AML-193 (cell line): ENCODE measurements at places on chromosomes 16 and 17.

DNA sequence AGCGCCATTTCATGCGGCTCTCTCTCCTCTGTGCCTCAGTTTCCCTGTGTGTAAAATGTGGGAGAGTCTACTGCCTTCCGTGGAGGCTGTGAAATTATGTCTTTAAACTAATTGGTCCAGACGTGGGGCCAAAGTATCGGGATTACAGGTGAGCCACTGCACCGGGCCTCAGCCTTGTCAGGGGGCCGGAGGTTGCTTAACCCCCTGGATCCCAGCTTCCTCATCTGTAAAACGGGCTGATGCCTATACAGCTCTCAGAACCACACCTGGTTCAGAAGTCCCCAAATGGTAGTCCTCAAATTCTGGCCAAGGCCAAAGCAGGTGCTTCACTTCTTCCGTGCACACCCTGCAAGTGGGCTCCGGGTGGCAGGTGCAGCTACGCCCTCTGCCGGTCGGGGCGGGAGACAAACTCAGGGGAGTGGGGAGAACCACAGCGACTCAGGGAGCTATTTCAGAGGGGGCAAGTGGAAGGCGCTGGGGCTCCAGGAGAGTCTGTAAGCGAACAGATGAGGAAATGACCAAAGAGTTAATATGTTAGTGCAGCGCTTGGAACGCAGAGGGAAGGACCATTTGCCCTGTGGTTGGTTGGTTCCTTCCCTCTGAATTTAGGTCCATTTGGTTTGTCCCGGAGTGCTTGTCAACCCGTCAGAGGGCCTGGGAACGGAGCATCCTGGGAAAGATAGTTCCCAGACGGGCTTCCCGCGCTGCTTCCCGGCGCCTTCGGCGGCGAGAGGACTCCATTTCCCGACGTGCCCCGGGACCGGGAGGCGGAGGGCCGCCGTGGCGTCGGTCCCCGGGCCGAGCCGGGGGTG is at the start of gene MGRN1:
MGRN1 (plus strand) TSS at position 812 of the 812 bp plus-strand sequence. CDS start 135 bp downstream, outside the sequence.
- DNase-seq = peak; percentile 88

- DNase-seq = no peak
These were observed 18.8 kb downstream of the CLUAP1 start for GRCh38 chr16:3519581-3519980.

GRCh38 chr16:60989592-60989991 is 1046.6 kb downstream of the CDH8 start:
- DNase-seq = no peak

- DNase-seq = no peak
These were observed 266.6 kb upstream of the EEF2KMT start for GRCh38 chr16:5364186-5364585.

GRCh38 chr17:63278728-63279442 is 167.2 kb downstream of the CYB561 start:
- no peak for DNase-seq

DNA sequence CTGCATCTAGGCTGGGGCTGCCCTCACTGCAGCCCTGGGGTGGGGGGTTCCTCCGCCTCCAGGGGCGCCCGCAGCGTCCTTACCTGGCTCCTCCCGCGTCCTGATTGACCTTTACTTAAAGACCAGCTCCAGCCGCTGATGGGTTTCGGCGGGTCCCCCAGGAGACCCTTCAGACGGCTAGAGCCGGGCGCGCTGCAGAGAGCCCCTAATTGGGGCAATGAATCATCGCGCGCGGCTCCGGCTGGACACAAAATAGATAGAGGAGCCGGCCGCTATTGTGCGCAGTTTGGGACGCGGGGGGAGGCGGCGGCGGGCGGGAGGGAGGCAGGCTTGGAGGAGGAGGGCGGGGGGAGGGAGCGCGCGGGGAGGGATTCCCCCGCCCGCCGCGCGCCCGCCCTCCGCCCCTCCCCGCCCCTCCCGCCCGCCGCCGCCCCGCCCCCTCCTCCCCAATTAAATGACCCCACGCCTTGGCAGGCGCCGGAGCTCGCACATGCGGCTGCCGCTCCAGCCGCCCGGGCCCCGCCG is 56.5 kb upstream of the CIBAR2 start:
- no peak for DNase-seq

DNA sequence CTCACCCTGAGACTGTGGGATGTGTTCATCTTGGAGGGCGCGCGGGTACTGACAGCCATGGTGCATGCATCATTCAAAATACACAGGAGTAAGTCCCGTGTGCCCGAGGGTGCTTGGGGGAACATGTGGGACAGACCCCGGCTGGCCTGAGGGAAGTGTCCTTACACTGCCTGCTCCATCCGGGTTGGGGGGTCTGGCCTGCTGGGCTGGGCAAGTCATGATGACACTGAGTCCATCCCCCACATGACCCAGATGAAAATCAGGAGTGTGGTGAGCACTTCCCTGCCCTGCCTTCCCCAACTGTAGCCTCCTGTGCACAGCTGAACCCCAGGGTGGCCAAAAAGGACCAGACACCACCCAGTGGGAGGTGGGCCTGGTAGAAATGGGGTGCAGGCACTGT is 10.8 kb downstream of the TBC1D26 start:
- DNase-seq = no peak

DNA sequence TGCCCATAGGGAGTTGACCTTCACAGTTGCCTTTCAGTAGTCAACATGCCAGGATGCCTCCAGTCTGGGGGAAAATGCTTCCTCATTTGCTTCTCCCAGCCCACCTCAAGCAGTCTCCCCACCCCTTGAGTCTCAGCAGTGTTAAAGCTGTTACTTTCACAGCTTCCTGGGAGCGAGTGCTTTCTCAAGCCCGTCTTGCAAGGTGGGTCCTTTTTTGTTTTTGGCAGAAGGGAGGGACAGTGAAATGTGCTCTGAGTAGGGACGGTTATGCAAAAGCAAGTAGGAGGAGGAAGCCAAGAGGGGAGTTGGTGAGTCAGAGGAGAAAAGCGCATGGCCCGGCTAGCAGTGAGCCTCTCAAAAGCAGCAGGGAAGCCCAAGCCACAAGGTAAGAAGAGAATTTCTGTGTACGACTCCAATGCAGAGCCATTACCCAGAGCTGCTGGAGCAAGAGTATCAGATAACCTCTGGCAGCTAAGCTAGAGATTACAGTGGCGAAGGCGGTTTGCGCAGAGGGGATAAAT is at the start of gene CHST4:
CHST4 (plus strand) TSS at position 316 of the 521 bp plus-strand sequence. CDS start 10,252 bp downstream, outside the sequence.
- peak; percentile 54 for DNase-seq

DNA sequence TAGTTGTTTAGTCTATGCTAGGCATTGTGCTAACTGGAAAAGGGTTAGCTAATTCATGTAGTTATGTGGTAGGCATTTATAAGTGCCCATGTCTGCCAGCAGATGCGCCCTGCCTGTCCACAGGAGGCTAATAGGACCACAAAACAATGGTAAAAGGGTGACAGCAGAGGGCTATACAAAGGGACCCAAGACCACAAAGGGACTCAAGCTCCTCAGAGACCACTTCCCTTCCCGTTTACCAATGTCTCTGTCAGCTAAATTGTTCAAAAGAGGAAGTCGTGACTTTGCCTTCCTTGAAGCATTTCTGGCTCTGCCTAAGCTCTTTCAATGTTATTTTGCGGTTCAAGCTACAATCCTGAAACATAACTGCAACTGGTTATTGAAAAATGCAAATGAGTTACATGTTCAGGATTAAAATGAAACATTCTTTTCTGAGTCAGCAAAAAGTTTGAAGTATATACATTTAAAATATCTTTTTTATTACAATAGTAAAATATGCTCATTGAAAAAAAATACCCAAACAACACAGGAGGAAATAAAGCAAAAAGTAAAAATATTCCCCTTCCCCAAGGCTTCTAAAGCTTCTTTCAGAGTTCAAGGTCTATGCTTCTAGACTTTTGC is 149.2 kb downstream of the MAF start:
- peak; percentile 1 for DNase-seq

- DNase-seq = no peak
These were observed 4.1 kb downstream of the SLFN12 start for GRCh38 chr17:35428229-35428628.

GRCh38 chr17:17503566-17504130 is 7.5 kb upstream of the RASD1 start:
- no peak for DNase-seq

DNA sequence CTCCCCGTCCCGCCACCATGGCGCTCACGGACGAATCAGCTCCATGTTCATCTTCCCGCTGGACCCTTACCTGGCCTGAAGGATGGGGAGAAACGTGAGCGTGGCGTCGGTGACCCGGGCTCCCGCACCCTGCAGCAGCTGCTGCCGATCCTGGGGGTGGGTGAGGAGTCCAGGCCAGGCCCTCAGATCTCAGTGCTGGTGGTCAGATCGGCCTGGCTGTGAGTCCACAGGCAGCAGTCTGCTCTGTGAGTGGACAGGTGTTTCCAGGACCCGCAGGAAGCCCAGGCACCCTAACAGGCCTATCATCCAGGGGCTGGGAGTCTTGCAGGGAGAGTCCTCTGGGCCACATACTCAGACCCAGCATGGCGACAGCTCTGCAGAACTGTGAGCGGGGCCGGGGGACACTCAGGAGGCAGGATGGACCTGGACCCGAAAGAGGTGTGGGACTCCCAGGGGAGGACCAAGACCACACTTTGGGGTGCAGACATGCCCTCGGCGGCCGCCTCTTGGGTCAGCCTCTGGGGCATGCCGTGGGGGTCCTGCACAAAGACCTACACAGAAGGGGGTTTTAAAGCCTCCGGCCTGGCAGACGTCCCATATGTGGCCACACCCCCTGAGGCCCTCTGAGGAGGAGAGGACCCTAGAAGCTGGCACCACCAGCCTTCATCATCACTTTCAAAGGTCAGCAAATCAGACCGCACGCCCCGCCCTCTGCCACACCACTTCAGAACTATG is 27.2 kb upstream of the ZNF469 start:
- no peak for DNase-seq

- no peak for DNase-seq
These were observed 5.3 kb downstream of the DEF8 start for GRCh38 chr16:89953671-89954406.

DNA sequence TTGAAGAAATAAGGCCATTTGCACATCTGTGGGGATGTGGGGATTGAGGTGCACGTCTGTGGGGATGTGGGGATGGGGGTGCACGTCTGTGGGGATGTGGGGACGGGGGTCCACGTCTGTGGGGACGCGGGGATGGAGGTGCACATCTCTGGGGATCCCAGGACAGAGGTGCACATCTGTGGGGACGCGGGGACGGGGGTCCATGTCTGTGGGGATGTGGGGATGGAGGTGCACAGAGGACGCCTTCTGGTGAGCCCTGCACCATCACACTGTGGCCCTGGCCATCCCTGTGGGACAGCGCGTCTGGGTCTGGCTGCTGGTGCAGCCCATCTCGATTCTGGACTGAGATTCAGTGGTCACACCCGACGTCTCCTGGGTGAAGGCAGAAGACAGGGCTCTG is 161.4 kb downstream of the LAT start:
- no peak for DNase-seq

DNA sequence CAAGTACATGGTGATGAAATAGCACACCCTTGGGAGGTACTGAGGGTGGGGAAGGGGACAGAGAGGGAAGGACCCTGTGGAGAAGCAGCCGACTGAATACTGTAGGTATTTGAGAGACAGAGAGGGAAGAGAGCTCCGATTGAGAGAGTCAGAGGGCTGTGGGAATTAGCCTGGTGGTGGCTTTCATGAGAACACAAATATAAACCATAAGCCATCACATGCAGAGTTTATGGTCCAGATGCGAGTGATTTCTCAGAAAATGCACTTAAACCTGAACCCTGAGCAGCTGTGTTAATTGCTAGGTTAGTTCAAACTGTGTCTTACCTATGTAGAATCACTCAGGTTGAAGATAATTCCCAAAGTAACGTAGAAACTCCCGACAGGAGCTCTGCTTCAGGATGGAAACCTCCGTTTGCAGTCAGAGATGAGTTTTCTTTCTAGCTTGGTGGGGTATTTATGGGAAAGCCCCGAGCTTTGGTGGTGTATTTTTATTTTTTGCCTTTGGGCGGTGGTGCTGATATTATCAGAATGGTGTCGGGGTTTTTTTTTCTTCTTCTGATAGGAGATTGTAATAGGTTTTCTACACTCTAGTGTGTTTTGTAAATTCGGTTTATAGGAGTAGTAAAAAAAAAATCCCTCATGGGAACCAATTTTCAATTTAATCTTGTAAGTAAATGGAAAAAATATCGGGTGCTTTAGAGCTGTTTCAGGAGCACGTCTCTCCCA is 184.9 kb upstream of the CACNG5 start:
- DNase-seq = no peak

- DNase-seq = peak; percentile 17
These were observed 70.6 kb upstream of the CLEC3A start for GRCh38 chr16:77951788-77952187.

- peak; percentile 86 for DNase-seq
These were observed 2.1 kb downstream of the CCL4L2 start for GRCh38 chr17:36212966-36213365.

DNA sequence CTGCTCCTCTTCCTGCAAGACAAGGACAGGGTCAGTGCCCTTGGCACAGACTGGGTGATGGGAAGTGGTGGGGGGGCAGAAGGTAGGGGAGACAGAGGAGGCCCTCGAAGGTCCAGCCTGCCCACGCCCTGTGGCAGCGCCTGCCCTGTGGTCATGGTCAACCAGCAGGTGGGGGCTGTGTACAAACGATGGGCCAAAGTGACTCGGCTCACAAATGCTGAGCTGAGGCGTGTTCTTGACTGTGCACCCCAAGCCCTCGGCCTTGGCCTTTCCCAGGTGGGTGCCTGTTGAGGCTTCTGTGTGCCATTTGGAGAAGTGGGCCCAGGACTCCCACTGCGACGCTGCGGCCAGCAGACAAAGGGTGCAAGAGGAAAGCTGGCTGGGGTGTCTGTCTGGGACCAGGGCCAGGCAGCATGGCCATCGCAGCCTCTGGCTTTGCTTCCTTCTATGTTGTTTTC is 22.6 kb downstream of the MXRA7 start:
- DNase-seq = no peak

DNA sequence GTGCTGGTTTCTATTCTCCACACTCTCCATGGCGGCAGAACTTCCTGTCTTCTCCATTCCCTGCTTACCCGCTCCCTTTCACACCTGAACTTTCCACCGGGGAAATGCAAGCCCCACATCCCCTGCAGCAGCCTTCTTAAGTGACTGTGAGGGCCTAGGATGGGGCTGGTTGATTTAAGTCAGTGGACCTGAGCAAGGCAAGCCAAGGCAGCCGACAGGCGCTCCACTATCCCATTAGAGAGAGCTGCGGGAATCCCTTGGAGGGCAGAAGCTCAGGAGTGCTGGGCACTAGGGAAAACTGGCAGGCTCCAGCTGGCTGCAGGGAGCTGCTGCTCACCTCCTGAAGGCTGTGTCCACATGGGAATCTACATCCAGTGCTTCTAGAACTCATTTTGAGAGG is 36.1 kb upstream of the SLC25A19 start:
- no peak for DNase-seq
